ENCODE measurements at places on chromosomes 5 and 9.

- no peak for DNase-seq
These were observed 2.1 kb downstream of the ZNF346 start for GRCh38 chr5:177024559-177024958.

DNA sequence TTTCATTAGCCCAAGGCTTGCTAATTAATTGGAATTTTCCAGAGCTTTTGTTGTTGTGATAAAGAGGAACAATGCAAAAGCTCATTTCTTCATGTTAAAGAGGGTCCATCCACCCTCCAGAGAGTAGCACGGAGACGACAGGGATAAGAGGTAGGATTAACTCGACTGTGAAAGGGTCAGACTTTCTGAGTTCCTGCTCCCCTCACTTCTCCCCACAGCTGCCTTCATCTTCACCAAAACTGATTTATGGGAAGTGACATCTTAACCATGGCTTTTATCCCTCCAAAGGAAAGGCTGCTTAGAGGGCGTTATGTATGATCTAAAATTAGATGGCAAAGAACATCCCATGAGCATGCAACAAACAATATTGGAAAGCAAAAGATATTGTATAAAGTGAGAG, 135.5 kb downstream of the GLIS3 start:
- no peak for DNase-seq

DNA sequence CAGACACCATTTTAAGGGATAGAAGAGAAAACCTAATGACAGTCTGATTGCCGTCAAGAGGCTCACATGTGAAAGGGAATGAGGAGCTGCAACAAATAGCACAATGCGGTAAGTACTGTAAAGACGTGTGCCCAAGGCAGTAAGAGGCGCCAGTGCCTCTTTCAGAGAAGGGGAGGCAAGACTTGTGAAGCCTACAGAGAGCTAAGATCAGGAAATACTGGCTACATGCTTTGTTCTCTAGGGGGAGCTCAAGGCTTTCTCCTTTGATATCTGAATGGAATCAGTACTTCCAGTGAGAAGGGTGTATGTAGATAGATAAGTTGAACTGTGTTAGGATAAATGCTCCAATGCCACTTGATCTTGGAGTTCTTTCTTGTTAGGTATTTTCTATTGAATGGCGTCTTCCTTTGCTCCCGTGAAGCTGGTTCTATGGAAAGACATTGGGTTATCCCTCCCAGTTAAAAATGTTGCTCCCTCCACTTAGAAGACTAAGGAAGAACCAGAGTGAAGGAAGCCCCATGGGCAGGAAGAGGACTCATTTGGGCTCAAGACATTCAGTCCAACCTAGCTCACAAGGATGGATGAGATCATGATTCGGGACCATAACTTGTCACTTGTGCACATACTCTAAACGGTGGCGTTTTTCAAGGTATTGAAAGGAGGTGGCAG, 23.5 kb upstream of the ALDOB start:
- no peak for DNase-seq

DNA sequence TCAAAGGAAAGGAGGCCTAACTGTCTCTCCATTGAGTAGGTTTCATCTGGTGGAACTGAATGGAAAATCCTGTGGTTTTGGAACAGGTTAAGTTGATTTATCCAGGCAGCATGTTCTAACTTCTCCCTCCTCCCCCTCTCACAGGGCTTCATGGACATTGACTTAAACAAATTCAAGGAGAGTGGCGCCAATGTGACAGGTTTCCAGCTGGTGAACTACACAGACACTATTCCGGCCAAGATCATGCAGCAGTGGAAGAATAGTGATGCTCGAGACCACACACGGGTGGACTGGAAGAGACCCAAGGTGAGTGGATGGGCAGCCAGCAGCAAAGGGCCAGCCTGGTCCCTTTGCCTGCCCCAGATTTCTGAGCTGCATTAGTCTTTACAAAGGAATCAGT, 183.9 kb downstream of the GRIA1 start:
- no peak for DNase-seq

DNA sequence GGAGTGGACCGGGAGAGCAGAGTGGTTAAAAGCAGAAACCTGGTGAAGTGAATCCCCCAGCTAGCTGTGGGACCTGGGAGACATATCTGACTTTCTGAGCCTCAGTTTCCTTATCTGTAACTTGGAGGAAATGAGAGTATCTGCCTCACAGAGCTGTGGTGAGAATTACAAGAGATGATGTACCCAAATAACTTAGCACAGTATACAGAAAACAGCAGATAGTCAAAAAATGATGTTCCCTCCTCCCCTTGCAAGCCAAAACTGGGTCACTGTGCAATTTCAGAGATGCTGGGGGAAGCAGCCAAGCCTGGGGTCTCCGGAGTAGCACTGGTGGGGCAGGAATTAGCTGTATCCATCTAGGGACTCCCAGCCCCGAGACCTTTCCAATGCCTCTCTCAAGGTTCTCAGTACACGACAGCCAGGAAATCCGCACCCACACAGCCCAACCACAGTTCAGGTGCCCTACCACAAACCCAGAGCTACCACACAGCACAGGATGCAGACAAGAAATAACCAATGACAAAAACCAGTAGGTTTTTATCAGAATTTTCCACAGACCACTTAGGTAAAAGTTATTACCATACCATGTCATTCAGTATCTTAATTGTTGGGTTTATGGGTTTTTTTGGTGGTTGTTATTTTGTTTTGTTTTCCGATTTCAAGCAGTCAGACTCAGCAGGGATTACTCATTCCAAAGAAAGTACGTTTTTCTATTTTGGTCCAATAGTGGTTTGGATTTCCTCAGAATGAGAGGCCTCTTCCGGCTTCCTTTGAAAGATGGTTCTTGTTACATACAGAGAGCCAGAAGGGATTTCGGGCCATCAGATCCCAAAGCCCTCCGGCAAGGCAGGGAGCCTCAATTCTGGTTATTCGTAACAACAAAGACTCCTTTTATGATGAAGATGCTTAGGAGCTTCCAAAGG, 4.9 kb upstream of the HRH2 start:
- peak; percentile 70 for DNase-seq

GRCh38 chr9:96062031-96062430, 186.5 kb downstream of the ERCC6L2 start:
- no peak for DNase-seq

- no peak for DNase-seq
These were observed 95.8 kb upstream of the CD180 start for GRCh38 chr5:67292201-67292940.

DNA sequence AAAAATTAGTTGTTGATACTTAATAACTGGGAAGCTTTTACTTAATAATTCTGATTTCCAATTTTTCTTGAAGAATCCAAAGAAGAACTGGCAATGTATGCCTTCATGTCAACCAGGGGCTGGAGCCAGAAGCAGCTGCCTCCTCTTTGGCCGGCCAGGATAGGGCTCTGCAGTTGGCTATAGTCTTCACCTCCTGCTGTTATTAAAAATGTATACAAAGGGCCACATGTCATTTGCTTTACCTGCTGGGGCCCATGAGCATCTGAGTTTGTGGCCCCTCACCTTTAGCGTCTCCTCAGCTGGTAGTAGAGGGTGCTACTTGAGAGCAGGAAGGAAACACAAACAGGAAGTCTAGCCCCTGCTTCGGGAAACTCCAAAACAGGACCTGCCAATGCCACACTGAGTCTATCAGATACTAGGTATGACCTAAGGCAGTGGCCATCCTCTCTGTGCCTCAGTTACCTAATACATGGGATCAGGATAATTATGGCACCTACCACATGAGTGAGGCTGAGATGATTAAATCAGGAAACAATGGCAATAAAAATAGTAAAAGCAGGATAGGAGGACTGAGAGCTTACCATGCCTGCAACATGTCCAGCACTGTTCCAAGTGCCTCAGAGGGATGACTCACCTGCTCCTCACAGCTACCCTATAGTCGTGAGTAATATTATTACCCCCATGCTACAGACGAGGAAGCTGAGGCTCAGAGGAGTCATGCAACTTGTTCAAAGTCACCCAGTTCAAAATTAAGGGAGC, 21.3 kb downstream of the CCDC69 start:
- DNase-seq, result peak; percentile 22

GRCh38 chr5:1415626-1416360, 29.4 kb downstream of the SLC6A3 start:
- DNase-seq, result no peak

- DNase-seq, result no peak
These were observed 330.6 kb downstream of the NR2F1-AS1 start for GRCh38 chr5:93250424-93250823.

GRCh38 chr5:82820188-82820587, 257.0 kb downstream of the TMEM167A start:
- DNase-seq, result no peak

DNA sequence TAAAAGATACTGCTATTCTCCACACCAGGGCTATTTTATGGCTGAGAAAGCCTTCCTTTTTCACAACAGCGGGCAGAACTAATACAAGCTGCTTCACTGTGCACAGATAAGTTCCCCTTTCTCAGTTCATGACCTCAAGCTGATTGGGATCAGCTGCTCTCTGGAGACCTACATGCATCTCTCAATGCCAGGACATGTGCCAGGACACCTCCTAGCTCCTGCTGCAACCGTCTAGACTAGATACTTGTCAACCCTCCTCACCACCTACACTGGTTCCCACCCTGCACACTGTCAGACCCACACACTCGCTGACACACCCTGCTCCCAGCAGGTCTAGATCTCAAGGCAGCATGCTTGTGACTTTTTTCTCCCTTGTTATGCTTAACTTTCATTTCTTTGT, 39.8 kb downstream of the STARD4 start:
- no peak for DNase-seq

- DNase-seq, result no peak
These were observed 207.2 kb upstream of the RASEF start for GRCh38 chr9:83270116-83270515.

- no peak for DNase-seq
These were observed 43.6 kb downstream of the SLC6A3 start for GRCh38 chr5:1401536-1402138.

DNA sequence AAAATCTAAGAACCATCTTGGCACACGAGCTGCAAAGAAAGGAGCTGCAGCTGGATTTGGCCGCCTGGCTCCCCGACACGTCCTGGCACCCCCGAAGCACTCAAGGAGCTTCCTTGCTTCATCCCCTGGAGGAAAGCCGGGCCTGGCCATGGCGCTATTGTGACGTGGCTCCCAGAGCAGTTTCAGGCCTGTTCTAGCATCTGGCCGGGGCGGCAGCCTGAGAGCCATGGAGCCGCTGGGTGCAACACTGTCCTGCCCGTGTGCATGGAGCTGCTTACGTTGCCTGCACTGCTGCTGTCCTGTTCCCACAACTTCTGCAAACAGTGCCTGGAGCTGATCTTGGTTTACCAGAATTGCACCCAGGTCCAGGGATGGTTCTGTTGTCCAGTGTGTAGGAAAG, 63.5 kb downstream of the PTPDC1 start:
- no peak for DNase-seq

DNA sequence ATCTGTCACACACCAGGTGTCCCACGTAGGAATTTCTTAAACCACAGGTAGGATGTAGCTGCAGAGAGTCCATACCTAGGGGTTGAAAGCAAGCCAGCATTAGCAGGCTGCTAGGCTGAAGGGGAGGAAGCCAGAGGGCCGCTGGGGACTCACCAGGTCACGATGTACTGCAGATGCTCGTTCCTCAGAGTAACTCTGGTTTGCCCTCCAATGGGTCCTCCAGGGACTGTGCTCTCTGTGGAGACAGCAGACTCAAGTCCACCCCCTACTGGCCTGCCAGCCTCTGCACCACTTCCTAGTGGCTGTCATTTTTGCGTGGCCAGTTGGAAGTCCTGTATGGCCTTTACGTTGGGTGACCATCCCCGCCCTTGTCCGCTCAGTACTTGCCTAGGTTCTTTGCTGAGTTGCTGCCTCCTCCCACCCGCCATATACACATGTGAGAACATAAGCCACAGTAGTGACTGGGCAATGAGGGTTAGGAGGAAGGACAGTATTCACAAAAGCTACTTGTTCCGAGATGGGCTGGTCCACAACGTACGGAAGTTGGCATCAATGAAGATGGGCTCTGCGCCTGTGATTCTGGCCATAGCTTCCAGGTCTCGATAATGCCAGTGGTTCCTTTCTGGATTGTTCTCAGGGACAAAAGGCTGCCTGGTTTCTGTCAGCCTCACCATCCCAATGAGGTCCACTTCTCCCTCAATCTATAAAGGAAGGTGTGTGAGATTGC, 4.1 kb downstream of the RPL7A start:
- no peak for DNase-seq

DNA sequence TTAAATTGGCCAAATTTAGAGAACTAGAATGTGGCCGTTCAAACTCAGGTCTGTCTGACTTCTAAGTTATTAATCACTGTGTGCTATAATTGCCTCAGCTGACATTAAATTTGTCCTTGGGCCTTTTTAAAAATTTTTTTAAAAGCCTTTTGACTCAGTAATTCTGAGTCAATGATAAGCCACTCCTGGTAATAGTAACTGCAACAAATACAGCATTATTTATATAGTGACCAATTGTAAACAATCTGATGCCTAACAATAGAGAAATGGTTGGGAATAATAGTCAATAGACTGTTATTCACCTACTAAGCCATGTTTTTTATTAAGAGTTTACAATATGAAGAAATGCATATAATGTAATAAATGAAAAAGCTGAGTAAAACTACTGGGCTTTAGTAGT, 70.9 kb upstream of the FSD1L start:
- no peak for DNase-seq

- DNase-seq, result no peak
These were observed 12.6 kb upstream of the IL12B start for GRCh38 chr5:159342840-159343239.

- peak; percentile 36 for DNase-seq
These were observed 33.5 kb upstream of the CRB2 start for GRCh38 chr9:123322273-123323195.

DNA sequence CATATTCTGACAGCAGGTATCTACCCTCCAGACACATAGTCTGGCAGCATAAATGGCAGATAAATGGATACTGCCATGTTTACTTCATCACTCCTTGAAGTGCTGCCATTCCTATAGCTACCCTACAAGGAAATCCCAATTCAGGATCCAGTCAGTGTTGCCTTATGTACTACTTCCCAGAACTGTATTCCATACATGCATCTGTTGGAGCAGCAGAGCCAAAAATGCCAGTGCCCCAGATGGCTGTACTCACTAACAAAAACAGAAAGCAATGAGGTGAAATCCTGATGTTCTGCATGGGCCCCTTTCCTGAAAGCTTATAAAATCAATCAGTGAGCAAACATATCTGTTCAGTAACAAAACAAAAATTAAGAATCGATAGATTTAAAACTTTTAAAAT, 490.0 kb upstream of the COX7C start:
- DNase-seq, result no peak

GRCh38 chr5:176862330-176862995, 36.7 kb downstream of the HK3 start:
- no peak for DNase-seq

DNA sequence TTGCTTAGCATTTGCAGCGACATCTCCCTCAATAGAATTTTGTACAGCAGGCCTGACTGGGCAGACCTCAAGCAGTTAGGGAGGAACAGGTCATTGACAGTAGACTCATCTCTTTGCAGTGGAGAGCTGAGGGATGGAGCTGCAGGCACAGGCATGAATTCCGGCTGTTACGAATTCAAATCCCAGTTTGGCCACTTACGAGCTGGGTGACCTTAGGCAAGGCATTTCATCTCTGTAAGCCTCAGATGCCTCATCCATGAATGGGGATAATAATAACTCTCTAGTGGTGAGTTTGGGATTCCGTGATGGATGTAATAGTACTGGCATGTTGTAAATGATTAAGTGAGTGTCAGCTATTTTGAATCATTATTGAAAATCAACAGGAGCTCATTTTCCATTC, 195.3 kb downstream of the SEMA6A start:
- DNase-seq, result no peak
